ENCODE measurements at places on chromosomes 13 and 19.

- DNase-seq = no peak
Observed at GRCh38 chr13:33015791-33016323, 366 bp upstream of the KL start.

DNA sequence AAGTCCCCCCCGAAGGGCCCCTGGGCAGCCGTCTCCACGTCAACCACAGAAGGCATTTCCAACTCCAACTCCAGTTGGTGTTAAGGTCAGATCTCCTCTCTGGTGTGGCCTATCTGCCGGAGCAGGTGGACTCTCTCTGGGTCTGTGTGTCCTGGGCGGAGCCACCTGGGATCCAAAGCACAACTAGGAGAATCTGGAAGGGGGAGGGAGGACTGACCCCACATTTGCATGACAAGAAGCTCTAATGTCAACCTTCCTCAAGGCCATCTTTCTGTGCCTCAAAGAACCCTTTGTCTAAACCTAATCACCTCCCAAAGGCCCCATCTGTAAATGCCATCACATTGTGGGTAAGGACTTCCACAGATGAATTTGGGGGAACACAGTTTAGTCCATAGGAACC, 381.5 kb downstream of the UQCRFS1 start:
- no peak for DNase-seq

DNA sequence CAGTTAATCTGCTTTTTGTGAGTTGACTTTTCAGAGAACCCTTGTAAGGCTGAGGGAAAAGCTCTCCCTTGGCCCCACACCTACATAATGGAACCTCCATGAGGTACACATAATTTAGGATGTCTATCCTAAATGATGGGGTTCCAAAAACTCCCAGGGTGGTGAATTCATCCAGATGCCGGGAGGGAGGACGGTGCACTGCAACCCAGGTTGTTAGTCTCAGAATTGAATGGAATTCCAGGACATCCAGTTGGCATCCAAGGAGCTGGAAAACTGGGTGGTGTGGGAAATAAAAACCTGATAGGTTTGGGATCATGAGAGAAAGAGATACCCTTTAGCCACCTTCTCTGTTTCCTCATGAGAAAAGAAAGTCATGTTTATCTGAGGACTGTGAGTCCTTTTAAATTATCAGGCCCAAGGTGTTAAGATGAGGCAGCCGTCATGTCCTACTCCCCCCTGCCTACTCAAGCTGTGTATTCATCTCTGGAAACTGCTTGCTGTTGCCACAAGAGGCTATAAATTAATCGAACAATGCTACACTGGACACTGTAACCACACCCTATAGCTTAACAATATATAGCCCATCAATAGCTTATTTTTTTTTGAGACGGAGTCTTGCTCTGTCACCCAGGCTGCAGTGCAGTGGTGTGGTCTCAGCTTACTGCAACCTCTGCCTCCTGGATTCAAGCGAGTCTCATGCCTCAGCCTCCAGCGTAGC, 49.5 kb downstream of the C13orf46 start:
- no peak for DNase-seq

GRCh38 chr13:73677048-73677601, 457.1 kb downstream of the KLF12 start:
- no peak for DNase-seq

GRCh38 chr13:47632311-47632710, 368.8 kb downstream of the SUCLA2 start:
- no peak for DNase-seq

DNA sequence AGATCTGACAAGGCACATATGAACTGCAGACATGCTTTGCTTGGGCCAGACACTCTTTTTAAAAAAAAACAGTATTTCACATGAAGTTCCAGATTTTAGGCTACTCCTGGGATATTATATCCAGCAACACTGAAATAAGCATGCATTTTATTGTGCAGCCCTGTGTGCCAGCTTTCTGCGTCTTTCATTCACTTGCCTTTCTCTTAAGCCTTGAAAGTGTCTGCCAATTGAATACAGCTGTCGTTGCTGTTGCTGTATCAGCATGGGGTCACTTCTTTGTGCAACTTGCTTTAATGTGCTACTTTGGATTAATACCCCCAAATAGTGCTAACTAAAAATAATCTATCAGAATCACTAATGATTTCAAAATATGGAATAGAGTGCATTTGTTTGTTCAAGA, 657.8 kb downstream of the SLITRK6 start:
- no peak for DNase-seq

DNA sequence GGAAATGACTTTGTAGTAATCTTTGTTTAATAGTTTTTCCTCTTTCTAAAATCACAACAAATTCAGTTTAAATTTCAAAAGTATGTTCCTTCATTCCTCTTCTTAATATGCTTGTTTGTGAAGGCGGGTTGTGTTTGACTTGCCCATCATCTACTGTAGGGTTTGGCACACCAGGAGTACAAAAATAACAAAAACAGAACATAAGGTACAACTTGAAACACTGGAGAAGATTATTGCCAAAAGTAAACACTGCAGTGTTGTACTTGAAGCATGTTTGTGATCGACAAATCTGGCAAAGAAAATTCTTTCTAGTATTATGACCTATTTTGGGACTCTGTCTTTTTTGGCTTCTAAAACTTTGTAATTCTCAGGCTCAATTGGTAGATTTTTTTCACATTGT, 518.6 kb downstream of the SLITRK5 start:
- DNase-seq = no peak

GRCh38 chr13:100403675-100404074, 184.9 kb downstream of the GGACT start:
- no peak for DNase-seq

Measured in T-helper 9 cell (primary cell).